Chondrocyte (in vitro differentiated cells): ENCODE measurements at places on chromosomes 2 and 18. TPM values are rescaled to one million over a fixed set of nuclear protein-coding genes. Genes with fewer than 3 reads are reported as not detected.

The CFAP221 gene
- total RNA-seq, result 0.45 to 0.65 TPM (median 0.46 TPM) in 3 replicates

The SCN1A gene
- 0.05 TPM in 1 of 3 replicates, not detected in the others for total RNA-seq

The TNP1 gene
- total RNA-seq, result not detected in 3 replicates

The SCYGR4 gene
- not detected in 3 replicates for total RNA-seq

The FMNL2 gene
- total RNA-seq, result 31.5 to 42.3 TPM (median 33.9 TPM) in 3 replicates

GRCh38 chr2:117128461-117128860 is 686.0 kb upstream of the DDX18 start:
- DNase-seq, result no peak

DNA sequence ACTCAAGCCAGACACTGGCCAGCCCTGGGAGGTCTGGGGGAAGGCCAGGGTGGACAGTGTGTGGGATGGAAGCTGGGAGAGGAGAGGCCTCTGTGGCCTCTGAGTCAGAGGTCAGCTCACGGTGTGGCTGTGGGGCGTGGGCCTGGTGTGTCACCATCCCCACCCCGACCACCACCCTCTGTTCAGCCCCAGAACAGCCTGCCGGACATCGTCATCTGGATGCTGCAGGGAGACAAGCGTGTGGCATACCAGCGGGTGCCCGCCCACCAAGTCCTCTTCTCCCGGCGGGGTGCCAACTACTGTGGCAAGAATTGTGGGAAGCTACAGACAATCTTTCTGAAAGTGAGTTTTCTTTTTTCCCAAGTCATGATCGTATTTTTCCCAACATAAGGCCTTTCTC is 110.5 kb downstream of the DYSF start:
- peak; percentile 93 for DNase-seq

- no peak for DNase-seq
Observed at GRCh38 chr2:69307579-69308064, 79.4 kb downstream of the GFPT1 start.

- DNase-seq, result no peak
Observed at GRCh38 chr2:81077396-81077795, 772.8 kb upstream of the LRRTM1 start.

- DNase-seq, result no peak
Observed at GRCh38 chr18:22485808-22486244, 68.1 kb upstream of the CTAGE1 start.

- peak; percentile 72 for DNase-seq
Observed at GRCh38 chr2:230905448-230906421, 19.3 kb downstream of the GPR55 start.

DNA sequence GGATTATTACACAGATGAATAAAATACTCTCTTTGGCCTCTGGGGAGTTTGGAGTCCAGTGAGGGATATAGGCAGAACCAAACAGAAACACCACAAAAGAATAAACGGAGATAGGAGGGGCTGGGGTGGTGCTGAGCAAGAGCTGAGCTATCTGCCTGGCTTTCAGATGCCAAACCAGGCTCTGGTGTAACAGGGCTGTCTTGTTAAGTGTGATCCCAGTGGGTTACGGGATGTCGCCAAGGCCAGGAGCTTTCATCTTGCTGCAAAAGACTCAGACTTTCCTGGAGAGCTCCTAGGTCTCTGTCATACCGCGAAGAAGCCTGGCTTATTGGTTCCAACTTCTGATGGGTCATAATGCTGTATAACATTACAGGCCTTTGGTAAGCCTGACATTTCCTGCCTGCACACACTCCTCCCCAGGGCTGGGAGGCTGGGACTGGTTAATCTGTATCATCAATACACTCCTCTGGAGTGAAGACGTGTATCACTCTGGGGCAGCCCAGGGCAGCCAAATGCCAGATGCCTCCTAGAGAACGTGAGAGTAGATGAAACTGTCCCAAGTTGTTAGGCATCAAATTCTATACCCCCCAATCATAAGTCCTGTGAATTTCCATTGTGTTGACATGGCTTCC is 60.5 kb downstream of the STPG4 start:
- no peak for DNase-seq

DNA sequence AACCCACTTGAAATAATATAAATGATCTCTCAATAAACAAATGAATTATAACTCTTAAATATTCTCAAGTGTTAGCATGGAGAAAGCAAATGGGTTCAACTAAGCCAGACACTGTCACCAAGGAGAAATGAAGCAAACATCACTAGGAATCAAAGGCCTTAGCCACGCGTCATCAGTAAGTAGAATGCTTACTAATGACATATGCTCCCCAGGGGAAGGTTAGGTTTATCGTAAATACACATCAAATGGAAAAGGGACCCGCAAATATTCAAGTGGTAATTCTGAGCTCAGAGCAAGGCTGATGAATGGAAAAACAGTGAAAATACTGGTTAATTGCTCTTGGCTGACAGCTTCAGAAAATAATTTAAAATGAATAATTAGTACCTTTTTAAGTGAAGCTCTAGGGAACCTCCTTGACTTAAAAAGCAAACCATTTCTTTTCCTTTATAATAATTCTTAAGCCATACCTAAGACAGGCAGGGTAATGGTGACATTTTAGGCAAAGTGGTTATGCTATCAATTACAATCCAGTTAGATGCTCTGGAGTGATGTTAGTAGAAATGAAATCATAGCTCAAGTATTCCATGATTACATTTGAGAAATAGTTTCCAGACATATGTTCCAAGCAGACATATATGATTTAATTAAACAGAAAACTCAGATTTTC is 101.5 kb downstream of the ALPK2 start:
- no peak for DNase-seq

DNA sequence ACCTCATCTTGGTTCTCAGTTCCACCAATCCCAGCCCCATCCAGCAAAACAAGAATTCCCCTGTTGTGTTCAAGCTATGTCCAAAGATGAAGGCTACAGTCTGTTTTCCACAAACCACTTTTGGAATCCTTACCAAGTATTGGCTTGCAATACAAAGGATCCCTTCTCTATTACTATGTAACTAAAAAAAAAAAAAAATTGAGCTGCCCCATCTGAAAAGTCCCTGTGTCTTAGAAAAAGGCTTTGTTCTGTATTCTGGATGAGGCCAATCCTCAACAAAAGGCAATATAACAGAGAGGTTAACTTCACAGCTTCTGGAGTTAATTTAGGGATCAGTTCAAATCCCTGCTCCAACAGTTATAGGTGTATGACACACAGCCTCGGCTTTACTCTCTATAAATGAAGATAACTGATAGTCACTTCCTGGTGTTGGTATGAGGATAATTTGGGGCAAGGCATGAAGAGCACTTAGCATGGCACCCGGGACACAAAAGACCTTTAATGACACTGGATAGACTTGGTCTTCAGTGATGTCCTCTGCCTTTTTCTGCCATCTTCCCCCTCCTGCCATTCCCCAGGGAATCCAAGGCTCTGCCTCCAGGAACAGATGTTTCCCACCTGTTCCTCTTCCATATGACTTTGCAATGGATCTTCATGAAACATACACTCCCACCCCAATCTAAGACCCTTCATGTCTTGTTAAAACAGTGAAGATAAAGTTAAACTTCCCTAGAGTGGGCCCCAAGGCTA is 61.2 kb upstream of the ATL2 start:
- no peak for DNase-seq

- DNase-seq, result no peak
Observed at GRCh38 chr18:79064228-79064627, 5.0 kb upstream of the ATP9B start.

DNA sequence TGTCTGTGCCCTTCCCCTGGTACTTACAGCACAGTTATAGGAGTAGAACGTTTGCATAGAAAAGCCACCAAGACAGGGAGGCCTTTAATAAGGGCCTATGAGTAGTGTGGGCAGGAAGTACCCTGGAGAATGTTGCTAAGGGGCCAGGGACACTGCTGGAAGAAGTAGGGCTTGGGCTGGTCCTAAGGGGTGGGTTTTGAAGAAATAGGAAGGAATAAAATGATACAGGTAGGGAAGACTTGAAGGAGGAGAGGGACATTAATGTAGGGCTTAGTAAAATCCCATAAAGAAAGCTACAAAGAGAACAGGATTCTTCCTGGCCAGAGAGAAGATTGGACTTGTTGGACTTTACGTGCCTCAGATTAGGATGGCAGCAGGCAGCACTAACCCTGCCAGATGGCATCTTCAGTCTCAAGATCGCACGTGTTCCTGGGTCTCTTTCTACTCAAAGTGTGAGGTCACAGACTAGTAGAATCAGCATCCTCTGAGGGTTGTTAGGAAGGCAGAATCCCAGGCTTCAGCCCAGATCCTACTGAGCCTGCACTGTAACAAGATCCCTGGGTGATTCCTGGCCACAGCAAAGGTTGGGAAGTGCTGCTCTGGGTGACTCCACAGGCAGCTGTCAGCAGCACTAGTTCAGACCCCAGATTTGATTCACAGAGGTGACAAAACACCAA is 39.2 kb downstream of the EPAS1 start:
- DNase-seq, result no peak

- no peak for DNase-seq
Observed at GRCh38 chr2:127608061-127609030, 37.6 kb upstream of the GPR17 start.

- DNase-seq, result no peak
Observed at GRCh38 chr18:73690222-73690621, 457.4 kb downstream of the FBXO15 start.

- no peak for DNase-seq
Observed at GRCh38 chr2:228545748-228546145, 364.3 kb upstream of the SPHKAP start.

DNA sequence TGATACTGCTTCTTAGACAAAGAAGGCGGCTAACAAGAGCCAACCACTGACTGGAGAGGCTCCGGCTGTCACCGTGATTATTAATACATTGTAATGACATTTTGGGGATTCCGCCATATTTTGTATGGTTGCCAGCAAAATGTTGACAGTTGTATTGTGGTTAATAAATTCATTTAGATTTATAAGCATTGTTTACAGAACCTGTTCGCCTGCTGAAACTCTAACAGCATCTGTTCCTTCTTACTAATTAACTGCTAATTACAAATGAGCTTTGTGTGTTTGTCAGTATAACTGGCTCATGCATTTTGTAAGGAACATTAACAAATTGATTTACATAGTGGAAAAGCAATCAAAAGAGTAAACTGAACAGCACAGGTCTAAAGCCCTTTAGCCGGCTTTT is 332.4 kb downstream of the GBX2 start:
- no peak for DNase-seq

- DNase-seq, result no peak
Observed at GRCh38 chr2:127175041-127175721, 44.9 kb downstream of the CYP27C1 start.
